Fibroblast of the conjunctiva (primary cell): ENCODE measurements at places on chromosomes 7 and 10.

DNA sequence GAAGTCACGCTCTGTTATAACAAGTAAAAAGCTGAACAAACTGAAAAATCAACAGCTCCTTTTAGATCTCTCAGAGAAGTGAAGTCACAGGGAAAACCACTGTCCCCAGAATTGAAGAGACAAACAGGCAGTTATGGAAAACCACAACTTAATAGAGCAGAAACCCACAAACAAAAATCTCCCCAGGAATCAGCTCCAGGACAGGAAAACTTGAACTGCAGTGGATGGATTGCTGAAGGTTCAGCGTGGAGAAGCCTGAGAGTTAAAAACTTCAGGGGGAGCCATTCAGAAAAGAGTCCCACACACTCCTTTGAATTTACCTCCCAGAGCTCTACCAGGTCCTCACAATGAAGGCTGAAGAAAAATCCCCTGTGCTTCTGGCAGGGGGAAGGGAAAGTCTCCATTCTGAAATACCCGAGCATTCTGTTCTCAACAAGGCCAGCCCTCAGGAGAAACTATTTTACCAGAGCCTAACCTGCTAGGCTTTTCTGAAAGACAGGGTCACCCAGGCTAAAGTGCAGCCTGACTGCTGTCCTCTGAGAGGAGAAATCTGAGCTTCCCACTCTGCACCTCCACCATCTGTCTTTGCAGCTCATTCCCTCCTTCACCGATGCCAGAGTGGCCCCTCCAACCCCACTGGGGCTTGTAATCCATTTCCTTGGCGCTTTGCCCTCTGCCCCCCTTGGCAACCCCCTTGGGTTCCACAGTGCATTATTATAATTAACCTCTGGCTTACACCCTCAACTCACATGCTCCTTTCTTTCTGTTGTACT lies 65.0 kb upstream of the CCNY start:
- no peak for DNase-seq

GRCh38 chr10:50417486-50417885 lies 166.2 kb upstream of the ASAH2 start:
- DNase-seq = no peak

DNA sequence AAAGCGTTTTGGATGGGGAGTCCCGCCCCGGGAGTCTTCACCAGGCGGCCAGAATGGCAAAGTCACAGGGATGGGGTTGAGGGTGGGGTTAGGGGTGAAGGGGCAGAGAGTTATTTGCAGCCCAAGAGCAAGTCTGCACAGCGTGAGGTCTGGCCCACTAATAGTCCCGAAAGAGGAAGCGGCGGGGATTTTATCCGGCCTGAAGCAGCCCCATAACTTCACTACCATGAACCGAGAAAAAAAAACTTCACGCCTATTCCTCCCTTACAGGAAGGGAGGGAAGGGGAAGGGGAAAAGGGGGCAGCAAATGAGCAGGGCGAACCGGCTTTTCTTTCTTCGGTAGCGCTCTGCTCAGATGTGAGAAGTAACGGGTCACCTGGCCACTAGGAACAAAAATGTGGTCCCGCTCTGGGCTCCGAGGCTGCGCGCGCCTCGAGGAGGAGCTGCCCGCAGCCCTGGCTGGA lies 712 bp downstream of the ITPRIP start:
- no peak for DNase-seq

DNA sequence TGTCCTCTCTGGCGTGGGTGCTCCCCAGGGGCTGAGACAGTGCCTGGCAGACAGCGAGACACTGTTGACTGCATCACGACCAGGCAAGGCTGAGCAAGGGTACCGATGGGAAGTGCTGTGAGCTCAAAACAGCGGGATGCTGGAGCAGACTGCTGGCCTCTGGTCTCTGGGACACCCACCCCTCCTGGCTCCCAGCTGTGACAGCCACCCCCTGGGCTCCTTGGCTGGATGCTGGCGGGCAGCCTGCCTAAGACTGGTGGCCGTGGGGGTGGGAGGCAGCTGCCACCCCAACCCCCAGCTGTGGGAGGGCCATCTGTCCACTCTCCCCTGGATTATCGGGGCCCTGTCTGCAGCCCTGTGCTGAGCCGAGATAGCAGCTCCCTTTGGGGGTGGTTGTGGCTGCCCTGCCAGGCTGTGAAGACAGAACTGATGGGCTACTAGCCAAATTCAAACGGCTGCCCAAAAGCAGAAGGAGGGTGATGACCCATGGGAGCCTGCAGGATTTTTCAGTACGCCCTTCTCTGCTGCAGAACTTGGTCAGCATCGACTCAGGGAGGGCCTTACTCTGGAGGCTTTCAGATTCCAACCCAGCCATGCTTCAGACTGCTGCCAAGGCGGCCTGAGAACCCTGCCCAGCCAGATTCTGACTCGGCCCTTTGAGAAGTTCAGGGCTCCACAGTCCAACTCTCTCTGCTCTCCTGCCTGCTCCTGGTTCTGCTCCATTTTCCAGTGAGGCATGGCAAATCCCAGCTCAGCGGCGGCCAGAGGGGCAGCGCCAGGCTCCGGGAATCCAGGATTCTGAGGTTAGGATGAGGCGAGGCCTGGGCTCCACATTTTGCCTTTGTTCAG lies 125.3 kb downstream of the NEURL1 start:
- peak; percentile 51 for DNase-seq

DNA sequence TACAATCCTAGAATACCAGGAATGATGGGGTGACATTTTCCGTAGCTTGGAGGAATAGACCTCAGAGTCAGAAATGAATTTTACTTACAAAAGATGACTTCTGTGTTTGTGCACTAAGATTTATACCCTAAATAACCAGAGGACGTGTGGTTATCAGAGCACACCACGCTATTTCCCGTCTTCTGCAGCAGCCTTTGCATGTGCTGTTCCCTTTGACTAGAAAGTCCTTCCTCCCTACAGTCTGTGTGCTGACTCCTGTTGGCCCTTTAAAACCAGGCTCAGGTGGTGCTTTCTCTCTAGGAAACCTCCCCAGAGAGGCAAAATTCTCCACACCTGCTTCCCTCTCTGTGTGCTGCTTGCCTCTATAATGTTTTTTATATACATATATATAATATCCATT lies 73.3 kb upstream of the SMNDC1 start:
- DNase-seq = no peak

DNA sequence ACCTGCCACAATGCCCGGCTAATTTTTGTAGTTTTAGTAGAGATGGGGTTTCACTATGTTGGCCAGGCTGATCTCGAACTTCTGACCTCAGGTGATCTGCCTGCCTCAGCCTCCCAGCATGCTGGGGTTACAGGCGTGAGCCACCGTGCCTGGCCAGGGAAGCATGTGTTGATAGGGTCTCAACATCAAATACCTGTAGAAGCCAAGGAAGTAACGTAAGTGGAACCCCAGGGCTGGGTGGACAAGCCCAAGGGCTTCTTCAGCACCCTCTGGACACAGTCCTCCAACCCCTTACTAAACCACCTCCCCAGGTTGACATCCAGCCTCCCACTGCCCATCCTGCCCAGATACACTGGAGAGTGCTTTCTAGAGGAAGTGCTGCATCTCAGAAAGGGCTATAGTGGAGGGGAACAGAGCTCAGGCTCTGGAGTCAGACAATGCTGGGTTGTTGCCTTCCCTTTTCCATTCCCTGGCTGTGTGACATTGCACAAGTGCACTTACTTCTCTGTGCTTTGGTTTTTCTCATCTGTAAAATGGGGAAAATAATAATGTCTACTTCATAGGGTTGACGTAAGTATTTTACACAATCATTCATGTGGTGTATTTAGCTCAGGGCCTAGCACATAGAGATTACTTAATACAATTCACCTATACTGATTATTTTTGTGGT lies 73.9 kb upstream of the KAT6B start:
- DNase-seq = no peak

- DNase-seq = no peak
Measured at GRCh38 chr7:71885487-71885886, 526.7 kb downstream of the CALN1 start.

- DNase-seq = no peak
Measured at GRCh38 chr7:158646766-158647474, 57.7 kb downstream of the NCAPG2 start.

DNA sequence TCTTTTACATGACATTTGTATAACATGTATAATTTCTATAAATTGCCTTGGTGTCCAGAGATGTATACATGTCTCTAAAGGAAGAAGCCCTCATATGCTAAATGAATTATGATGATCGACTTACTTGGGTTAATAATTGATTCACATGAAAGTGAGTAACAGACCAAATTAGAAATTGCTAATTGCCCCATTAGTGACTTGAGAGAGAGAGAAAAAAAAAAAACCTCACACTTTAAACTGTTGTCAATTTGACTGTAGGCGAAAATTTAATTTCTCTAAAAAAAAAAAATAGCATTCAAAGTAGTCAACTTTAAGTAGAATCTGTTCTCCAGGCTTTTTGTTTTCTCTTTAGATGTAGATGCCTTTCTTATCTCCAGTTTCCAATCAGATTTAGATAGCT lies 383.3 kb downstream of the SH2D4B start:
- DNase-seq = no peak

DNA sequence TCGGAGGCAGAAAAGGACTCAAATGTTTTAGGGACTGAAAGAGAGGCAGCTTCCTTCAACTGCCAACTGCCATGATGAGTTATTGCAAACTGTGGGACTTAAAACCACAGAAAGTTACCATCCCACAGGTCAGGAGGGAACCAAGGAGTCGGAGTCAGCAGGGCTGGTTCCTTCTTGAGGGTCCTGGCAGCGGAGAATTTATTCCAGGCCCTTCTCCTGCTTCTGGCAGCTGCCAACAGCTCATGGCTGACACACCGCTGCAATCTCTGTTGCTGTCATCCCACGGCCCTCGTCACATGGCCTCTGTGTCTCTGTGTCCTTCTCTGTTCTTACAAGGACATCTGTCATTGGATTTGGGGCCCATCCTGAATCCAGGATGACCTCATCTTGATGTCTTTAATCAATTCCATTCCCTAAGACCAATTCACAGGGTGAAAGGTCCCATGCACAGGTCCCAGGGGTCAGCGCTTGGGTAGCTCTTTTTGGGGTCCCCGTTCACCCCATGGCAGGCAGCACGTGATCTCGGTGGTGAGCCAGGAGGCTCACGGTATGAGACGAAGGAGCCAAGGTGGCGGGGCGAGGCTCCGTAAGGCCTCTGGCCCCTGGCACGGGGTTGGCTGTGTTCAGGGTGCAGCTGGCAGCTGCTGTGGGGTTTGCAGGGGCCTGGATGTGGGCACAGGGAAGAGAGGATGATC lies 27.4 kb upstream of the PSMG3 start:
- no peak for DNase-seq

- DNase-seq = no peak
Measured at GRCh38 chr10:59106441-59106840, 70.0 kb upstream of the PHYHIPL start.

DNA sequence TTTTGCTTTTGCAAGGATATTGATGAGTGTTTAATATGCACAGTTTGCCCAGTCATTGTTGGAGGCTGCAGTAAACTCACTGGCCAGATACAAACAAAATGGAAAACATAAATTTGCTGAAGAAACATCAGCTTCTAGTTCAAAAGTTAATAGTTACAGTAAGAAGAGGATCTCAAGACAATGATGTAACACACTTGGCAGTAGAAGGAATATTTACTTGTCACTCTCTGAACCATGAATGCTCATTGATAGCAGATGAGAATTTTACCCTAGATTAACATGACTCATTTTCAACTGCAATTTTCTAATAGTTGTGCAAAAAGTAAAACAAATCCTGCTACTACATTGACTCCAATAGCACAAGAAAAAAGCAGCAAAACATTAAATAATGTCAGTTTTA lies 47.7 kb downstream of the VWC2 start:
- peak; percentile 4 for DNase-seq

GRCh38 chr7:41817386-41817785 lies 114.5 kb upstream of the INHBA start:
- DNase-seq = no peak

DNA sequence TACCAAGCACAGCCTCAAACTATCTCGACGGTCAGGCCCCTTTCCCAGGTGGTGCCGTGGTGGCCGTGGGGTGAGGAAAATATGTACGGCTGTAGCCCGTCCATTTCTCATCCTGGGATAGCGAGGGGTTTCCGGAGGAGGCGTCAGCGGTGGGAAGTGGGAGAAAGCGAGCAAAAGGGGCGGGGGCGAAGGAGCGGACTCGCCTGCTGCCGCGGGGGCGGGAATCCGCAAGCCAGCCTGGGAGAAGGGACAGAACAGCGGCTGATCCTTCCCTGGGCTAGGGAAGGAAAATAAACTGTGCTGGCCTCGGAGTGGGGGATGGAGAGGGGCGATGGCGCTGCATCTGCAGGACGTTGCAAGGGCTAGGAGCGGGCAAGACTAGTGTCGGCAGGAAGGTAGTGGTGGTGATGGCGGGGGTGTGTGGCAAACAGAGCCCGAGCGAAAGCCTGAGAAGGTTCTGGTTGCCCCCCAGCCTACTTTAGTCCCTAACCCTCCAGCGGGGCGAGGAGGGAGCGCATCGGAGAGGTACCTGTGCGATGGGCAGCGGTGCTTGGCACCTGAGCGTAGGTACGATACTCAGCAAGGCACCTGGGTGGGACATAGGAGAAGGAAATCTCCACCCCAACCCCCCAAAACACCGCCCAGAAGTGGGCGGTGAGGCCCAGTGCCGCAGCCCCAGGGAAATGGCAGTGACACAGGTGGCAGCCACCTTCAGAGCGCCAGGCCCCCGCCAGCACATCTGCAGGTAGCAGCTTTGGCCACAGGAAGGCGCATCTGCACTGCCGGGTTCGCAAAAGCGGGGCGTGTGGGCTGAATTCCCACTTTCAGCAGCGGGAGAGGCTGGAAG lies 49.9 kb upstream of the STEAP1B start:
- no peak for DNase-seq

DNA sequence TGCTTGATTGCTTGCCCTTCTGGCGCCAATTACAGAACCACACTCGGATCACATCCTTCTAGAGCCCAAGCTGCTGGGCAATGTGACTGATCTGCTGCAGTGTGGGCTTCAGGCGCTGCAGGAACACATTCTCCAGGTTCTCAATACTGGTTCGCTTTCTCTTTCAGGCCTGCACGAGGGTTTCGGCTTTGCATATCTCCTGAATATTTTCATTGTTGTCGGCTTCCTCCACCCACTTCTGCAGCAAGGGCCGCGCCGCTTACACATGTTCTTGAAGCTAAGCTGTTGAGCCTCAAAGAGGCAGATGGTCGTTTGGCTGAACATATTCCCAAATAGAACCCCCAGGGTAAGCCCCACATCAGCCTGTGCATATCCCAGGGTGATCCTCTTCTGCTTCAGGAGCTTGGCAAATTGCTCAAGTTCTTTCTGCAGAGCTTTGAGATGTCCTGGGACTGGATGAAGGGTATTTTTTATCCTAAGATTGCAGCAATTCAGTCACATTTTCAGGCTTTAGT lies 64.6 kb downstream of the HERC4 start:
- no peak for DNase-seq
